ENCODE measurements at places on chromosomes 2 and 18. TPM values are rescaled to one million over a fixed set of nuclear protein-coding genes. Genes with fewer than 3 reads are reported as not detected.
A peak's percentile ranks its signal among the peaks of the same experiment; 100 is the strongest.

The KCNG2 gene
- not detected for total RNA-seq

The CAPN13 gene
- 0.09 TPM for total RNA-seq

The FAP gene
- 0.55 TPM for total RNA-seq

The CSRNP3 gene
- 0.82 TPM for total RNA-seq

The GPC1 gene
- total RNA-seq = 25.9 TPM

The PDCD1 gene
- total RNA-seq = not detected

The HOXD9 gene
- total RNA-seq = not detected

The DTNB gene
- 7.0 TPM for total RNA-seq

The CENPA gene
- 0.26 TPM for total RNA-seq

The MC5R gene
- not detected for total RNA-seq

The DNER gene
- 0.13 TPM for total RNA-seq

The MSH2 gene
- 5.2 TPM for total RNA-seq

- DNase-seq = no peak
Observed at GRCh38 chr2:172248381-172248780, 145.7 kb upstream of the DLX2 start.

DNA sequence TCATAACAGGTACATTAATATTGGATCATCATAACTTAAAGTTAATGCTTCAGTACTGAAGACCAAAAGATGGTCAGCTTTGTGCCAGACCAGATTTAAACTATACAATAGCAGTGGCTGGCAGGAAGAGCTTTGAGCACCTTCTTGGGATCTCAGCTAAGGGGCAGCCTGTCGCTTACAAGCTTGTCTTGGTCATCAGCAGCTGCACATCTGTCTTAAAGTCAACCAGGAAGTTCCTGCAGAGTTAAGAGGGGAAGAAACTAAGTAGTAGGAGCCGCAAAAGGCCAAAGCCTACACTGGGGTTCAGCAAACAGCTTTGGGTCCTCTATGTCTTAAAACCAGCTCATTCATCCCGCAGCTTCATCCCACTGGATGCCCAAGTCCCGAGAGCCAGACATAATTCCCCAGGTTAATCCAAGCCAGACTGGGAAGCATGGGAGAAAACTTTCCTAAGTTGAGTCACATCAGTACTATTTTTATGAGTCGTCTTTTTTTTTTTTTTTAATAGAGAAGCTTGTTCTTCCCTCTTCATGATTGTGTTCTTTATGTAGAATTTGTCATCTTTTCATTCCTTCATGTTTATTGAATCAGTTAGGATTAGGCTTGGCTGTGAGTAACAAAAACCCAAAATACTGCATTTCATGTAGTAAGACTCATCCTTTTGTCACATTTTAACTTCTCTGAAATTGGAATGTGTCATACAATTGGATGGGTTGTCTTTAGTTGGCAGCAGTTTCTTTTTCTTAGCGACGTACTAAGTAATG, 59.3 kb downstream of the SERTAD2 start:
- no peak for DNase-seq

DNA sequence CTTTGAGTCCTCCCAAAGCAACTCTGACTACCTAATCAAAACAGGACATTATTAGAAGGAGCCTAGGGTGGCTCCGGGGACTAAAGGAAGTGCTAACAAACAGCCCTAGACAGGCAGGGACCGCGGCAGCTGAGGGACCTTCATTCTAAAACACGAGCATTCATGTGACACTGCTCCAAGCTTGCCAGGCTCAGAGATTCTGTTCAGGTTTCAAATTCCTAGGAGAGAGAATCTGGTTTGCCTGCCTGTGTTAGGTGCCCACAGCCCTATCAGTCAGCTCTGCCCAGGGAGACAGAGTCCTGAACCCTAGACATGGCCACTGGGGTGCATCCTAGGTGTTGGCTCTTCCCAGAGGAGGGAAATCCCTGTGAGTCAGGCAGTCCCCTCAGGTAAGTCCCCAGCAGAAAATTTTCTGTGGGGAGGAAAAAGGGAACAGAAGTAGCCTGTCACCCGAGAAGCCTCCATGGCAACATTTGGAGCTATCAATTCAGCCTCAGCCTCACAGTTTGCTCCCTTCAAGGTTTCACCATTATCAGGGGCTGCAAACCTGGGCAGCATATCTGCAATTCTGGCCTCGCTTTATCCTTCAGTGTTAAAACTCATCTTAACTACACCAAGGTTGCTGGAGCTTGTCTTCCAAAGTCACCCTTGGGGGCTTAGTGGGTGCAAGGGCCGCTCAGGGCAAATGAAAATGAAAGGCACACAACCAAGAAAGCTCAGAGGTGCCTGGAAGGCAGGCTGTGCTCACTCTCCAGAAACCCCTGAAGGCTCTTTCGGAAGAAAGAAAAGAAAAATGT, 28.6 kb downstream of the PCBP1 start:
- DNase-seq = no peak

- no peak for DNase-seq
Observed at GRCh38 chr2:196195758-196196157, 24.4 kb upstream of the STK17B start.

DNA sequence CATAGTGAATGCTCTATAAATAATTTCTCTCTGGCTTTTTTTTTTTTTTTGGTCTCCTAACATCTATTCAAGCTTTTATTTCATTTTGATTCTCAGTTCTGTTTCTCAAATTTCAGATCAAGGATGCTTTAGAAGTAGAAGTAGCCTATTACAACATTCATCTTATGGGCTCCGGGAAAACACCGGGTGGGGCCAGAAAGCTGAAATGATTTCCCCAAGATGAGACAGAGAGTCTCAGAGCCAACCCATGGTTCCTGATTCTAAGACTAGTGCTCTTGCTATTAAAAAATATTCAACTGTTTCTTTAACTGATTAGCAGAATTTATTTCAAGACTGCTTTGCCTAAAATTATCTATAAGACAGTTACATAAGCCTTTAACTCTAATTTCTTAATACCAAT, 147.2 kb upstream of the CCDC68 start:
- DNase-seq = no peak

DNA sequence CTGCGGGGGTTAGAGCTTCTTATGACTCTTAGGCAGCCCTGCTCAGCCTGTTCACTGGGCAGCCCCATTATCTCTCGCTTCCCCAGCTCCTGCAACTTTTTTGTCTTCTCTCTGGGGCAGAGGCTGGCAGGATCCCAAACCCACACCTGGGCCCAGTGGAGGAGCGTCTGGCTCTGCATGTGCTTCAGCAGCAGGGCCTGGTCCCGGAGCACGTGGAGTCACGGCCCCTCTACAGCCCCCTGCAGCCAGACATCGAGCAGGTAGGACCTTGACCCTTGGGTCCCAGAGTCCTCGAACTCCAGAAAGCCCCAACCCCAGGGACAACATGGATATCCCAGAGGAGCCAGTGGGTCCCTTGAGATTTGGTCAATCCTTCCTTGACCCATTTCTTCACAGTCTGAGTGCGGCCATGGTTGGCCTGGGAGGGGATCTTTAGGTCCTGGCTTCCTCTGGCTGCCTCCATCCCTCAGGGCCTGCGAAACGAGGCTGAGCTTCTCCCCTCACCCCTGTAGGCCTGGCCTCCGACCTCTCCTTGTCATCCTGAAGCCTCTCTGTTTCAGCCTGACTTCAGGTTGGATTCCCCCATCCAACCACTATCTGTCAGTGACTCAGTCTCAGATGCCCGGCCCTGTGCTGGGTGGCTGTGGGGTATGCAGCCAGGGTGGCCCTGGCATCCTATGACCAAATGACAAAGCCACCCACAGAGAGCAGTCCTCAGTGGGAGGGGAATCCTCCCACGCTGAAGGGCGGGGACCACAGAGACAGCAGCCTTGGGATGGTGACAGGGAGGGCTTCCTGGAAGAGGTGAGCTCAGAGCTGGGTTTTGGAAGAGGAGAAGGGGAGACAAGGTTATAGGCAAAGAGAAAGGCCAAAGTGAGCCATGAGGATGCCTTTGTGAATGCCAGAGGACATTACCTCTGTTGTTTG, 214.2 kb downstream of the DYSF start:
- DNase-seq = no peak

- peak; percentile 56 for DNase-seq
Observed at GRCh38 chr2:165793161-165793778, 777 bp downstream of the GALNT3 start.

DNA sequence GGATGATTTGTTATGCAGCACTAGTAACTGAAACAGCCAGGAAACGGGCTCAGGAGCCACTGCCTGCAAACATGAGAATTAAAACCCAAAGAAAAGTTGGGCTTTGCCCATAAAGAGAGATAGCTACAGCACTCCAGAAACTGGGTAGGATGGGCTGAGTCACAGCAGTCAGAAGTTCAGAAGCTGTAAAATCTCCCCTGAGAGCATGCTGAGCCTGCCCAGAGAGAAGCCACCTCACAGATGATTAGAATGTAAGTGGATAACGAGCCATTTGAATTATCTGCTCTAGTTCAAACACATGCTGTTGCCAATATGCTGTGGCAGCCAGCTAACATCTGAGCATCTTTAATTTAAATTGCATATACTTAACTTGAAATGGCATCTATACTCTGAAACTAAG, 388.1 kb upstream of the ACVR2A start:
- DNase-seq = no peak

- DNase-seq = no peak
Observed at GRCh38 chr2:241437179-241437578, 71.2 kb downstream of the STK25 start.

DNA sequence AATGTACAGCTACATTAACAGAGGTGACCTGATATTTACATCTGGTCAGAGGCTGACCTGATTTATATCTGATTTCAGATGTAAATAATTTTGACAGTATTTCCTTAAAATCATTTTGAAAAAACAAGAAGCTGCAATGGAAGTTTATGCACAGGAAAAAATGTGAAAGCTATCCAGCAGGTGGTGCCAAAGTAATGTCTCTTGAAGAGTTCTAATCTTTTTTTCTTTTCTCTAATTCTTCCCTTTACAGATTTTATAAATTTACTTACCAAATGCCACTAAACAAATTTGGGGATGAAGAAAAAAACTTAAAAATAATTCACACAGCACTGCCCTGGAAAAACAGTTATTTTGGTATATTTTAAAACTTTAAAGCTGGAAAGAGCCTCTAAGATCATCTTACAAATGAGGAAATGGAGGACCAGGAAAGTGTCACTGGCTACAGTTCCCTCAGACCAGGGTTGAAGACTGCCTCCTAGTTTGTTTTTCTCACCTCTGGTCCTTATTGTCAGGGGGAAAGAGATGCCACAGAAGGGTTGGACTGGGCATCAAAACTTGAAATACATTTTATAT, 16.4 kb upstream of the FBLN7 start:
- no peak for DNase-seq

DNA sequence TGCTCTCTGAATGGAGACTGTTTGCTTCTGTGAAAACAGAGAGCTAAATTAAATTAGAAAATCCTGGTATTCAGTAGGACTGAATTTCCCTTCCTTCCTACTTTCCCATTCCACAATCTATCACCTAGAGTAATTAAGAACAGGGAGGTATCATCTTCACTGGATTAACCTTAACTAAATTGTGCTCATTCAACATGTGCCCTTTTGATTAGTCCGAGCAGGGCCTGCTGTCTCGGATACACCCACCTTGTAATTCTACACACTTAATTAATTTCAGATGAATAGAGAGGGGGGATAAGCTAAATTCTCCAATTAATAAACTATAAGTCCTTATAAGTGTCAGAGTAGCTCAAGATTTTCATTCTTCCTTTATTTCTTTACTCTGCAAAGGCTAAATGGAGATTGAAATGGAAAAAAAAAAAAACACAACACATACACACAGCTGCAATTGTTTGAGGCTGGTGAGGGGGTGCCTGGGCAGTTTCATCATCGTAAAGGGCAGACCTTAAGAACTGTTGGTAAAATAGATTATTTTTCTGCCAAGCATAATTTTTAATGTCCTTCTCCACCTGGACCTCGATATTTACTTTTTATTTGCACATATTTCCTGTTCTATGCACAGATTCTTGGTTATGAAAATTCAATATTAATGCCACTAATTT, 157.1 kb upstream of the SIX2 start:
- DNase-seq = no peak

GRCh38 chr2:29606104-29607037, 315.0 kb downstream of the ALK start:
- DNase-seq = no peak

GRCh38 chr2:120254178-120254577, 1.5 kb downstream of the RALB start:
- no peak for DNase-seq

- DNase-seq = no peak
Observed at GRCh38 chr2:83109284-83109683, 1349.8 kb downstream of the SUCLG1 start.

DNA sequence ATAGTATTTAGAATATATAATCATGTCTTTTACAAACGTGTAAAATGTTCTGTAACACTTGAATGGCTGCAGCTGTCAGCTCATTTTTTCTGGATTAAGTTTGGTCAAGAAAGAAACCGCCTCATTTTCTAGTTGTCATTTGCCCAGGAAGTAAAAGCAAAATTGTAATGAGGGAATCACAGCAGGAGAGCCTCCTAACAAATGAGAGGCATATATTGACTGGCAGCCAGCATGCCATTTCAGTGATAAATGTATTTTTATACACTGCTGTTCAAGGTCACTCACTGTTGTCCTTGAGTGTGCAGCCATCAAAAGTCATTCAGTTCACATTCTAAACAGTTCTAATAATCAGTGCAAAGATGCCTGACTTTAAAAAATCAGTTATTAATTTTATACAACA, 144.3 kb upstream of the BOD1L2 start:
- DNase-seq = no peak

DNA sequence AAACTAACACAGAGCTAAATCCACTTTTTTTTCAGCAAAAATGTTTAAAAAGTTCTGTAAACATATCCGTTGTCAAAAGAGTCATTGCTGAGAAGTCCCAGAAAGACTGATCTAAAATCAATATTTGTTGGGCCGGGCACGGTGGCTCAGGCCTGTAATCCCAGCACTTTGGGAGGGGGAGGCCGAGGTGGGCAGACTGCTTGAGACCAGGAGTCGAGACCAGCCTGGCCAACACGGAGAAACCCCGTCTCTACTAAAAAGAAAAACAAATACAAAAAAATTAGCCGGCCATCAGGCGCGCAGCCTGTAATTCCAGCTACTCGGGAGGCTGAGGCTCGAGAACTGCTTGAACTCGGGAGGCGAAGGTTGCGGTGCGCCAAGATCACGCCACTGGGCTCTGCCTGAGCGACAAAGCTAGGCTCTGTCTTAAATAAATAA, 1.4 kb downstream of the OLA1 start:
- DNase-seq = no peak

GRCh38 chr2:141316103-141316502, 814.7 kb downstream of the LRP1B start:
- no peak for DNase-seq

DNA sequence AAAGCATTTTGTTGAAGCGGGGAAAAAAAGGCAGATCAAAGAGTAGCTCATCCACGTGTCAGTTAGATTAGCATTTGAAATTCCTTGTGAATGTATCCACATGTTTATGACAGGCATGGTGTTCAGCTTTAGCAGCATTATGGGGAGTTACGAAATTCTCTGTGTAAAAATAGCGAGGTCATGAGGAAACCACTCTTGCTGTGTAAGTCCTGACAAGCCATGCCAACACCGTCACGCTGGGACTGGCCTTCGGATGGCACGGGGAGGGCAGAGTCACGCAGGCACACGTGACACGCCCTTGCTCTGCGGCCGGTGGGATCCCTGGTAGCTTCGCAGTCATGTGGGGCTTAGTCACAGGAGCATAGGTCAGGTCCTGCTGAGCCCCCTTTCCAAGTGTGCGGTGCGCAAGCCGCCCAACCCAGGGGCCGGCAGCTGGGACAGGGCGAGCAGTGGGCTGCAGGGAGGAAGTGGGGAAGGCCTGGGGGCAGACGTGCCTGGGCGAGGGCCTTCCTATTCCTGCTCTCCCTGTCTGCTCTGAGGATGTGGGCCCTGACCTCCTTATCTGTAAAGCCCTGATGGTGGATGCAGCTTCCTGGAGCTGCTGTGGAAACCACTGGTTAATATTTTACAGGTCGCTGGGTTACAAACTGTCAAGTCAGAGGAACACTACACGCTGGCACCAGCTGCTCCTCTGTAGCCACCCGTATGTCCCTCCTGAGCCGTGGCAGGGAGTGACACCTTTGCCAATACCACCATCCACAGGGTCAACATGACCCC, 18.0 kb downstream of the MBP start:
- DNase-seq = peak; percentile 95
